Colonic mucosa (tissue), 4 donors: ENCODE measurements at places on chromosomes 16 and 17. TPM values are rescaled to one million over a fixed set of nuclear protein-coding genes. Genes with fewer than 3 reads are reported as not detected.

GRCh38 chr17:61248399-61248798 lies 151.2 kb upstream of the TBX2 start:
- no peaks in the 10 kb centered on the region for H3K4me1 ChIP-seq
- no peaks in the 10 kb centered on the region for H3K27me3 ChIP-seq
- H3K27ac ChIP-seq: no peak overlapping the region

DNA sequence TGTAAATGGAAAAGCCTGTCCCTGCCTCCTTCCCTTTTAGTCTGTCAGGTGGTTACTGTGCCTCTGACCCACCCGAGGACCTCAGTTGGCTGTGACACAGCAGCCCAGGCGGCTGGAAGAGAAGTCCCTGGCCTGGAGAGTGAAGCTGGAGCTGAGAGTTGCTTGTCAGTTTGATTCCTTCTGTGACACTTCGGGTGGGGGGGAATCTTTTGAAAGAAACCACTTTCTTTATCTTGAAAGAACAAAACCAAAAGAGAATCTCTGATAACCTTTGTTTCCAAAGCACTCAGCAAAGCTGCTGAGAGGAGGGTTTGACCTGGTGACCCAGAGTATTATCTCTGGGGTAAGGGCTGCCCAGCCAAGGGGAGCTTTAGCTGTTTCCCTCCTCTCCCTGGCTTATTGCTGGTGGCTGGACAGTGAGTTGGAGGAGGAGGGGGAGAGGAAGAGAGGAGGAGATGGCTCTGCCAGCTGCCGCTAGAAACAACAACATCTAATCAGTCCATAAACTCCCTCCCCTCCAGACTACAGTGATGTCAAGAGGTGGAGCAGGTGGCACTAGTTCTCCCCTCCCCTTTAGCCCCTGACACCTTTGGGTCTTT lies 34.0 kb downstream of the YPEL2 start:
- H3K4me1 ChIP-seq: peaks cover 49% of the 10 kb centered on the region
- H3K4me3 ChIP-seq: no peak overlapping the region
- no peak for DNase-seq
- H3K27ac ChIP-seq: peak overlapping the region; percentile 78
- no peaks in the 10 kb centered on the region for H3K27me3 ChIP-seq

DNA sequence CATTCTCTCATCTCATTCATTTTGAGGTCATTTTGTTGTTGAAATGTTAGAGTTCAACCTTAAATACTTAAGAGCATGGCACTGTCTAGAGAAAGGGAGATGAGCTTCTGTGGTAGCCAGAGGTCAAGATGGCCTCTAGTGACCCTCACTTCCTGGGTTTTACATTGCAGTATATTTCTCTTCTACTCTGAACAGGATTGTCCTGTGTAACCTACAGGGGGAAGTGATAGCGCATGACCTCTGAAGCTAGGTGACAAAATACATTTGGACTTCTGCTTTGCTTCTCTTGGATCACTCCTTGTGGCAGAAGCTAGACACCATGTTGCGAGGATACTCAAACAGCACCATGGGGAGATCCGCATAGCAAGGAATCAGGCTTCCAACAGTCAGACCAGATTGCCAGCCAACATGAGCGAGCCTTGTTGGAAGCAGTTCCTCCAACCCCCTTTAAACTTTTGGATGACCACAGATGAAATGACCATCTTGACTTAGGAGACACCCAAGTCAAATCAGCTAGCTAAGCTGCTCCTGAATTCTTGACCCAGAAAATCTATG lies 748.4 kb downstream of the MAF start:
- no peaks in the 10 kb centered on the region for H3K4me1 ChIP-seq
- no peak overlapping the region for H3K4me3 ChIP-seq
- no peak overlapping the region for H3K27ac ChIP-seq
- DNase-seq: no peak
- no peaks in the 10 kb centered on the region for H3K27me3 ChIP-seq

The FOXJ1 gene
- 2.5 TPM for total RNA-seq

The KRT33B gene
- total RNA-seq: not detected
